ENCODE measurements at places on chromosomes 3 and 15.

- no peak for DNase-seq
These were observed 249.4 kb downstream of the LPP start for GRCh38 chr3:188403404-188403803.

DNA sequence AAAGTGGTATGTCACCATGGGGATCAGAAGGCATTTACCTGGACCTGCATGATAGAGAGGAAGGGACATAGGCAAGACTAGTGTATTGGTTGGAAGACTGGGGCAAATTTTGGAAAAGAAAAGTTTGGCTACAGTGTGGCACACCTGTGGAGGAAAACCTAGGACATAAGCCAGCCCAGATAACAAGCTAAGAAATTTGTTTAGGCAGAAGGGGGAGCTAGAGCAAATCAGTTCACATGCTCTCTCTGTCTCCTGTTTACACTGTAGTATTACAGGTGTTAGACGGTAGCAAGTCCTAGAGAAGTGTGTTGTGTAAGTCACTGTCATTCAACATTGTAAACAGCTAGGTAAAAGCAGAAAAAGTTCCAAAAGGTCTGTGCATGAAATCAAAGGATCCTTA lies 11.9 kb upstream of the ALDH1A2 start:
- peak; percentile 25 for DNase-seq

GRCh38 chr15:74263466-74263865 lies 27.3 kb downstream of the CCDC33 start:
- no peak for DNase-seq

- DNase-seq, result peak; percentile 48
These were observed at the start of gene C3orf33 for GRCh38 chr3:155805802-155806618. TSS of gene C3orf33 (minus strand) at chr3:155806278. CDS start at chr3:155806252, 26 bp downstream.

DNA sequence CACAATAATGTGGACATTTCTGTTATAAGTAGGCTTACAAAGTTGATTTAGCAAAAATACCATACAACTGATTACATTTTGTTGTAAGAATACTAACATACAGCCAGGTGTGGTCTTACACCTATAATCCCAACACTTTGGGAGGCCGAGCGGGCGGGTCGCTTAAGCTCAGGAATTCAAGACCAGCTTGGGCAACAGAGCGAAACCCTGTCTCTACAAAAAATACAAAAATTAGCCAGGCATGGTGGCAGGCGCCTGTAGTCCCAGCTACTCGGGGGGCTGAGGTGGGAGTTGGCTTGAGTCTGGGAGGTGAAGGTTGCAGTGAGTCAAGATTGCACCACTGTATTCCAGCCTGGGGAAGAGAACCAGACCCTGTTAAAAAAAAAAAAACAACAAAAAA lies 67.1 kb downstream of the DLG1 start:
- no peak for DNase-seq

DNA sequence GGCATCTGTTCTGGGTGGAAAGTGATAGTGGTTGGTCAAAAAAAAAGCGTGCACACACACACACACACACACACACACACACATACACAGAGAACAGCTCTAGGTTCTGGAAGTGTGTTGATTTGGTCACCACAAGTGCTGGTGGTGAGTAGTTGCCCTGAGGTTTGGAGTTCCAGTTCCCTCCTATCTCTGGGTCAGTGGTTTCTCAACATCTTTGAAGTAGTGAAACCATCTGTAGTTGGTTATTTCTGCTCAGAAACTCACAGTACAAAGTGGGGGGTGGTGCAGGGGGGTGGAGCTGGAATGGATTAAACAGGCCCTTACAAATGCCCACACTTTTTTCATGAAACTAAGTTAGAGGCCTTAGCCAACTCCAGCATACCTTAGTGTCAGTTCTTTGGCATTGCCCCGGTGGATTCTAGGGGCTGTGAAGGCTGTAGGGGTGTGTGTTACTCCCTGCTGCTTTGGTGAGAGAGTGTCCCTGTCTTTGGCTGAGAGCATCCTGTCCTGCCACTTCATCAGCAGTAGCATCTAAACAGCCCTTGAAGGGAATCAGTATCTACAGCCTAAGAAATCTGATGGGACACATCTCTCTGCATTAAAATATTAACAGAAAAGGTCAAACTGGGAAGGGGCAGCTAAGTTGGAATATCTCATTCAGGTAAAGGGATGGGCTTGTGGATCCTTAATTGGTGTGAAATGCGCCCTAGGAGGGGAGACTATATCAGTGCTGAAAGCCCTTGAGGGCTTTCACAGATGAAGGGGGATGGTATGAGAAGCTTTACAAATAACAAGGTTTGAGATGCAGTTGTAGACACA lies 20.6 kb downstream of the SMAD3 start:
- no peak for DNase-seq

DNA sequence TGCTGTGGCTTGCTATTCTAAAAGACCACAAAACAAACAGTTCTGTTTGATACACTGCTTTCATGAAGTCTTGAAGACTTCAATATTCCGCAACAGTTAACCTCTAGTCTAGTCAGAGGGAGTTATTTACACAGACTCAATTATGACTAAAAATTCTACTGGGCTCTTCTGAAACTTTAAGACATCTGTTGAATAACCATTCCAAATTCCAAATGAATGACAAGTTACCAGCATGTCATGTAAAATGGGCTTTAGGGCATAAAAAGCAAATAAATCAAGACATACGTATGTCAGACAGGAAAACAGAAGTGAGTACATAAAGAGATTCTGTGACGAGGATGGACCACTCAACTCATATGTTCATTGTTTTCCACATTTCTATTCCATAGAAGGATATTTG lies 93.9 kb downstream of the PLOD2 start:
- no peak for DNase-seq

- no peak for DNase-seq
These were observed 130.6 kb upstream of the CGNL1 start for GRCh38 chr15:57245714-57246113.

DNA sequence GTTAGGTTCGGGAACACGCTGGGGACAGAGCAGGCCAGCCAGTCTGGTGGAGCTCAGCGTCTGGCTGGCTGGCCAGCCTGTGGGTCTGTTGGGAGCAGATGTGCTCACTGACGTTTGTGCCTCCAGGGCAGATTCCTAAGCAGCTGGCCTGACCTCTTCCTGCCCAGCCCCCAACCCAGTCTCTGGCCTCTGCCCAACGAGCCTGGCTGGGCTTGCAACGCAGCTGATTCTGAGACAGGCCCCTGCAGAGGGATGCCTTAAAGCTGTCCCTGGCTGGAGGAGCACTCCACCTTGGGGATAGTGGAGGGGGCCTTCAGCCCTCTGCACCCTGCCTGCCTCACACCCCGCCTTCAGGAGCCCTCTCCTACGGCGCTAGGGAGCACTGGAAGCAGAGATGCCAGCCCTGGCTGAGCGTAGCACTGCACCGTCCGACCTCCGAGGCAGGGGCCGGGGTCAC lies 46.0 kb downstream of the KLF13 start:
- DNase-seq, result no peak

DNA sequence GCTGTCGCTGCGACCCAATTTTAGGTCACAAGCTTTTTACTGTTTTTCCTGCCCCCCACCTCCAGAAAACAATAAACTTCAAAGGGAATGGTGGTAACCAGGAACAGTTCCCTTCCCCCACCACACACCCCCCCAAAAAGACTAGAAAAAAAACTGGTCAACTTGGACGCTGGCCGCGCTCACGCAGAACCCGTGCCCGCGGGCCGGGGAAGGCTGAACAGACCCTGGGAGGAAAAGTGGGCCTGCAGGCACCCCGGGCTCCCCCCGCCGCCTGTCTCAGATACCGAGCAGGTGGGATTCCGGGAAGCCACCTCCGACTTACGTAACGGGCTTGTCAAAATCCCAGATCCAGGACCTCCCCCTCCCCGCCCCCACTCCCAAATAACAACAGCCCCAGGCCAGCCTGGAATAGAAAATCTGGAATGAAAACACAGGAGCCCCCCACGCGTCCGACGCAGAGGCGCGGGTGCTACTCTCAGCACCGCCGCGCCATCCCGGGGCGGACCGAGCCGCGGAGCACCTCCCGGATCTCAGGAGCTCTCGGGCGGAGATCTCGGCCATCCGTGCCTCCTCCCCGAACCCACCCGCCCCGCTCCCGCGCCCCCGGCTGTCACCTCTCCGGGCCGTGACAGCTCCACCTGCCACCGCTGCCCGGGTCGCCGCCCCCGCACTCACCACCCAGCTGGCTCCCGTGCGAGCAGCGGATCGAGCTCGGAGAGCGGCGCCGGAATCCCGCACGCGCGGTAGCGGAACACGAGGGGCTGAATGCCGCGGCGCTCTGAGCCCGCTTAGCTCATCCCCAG lies 557 bp downstream of the DENND4A start:
- peak; percentile 70 for DNase-seq

DNA sequence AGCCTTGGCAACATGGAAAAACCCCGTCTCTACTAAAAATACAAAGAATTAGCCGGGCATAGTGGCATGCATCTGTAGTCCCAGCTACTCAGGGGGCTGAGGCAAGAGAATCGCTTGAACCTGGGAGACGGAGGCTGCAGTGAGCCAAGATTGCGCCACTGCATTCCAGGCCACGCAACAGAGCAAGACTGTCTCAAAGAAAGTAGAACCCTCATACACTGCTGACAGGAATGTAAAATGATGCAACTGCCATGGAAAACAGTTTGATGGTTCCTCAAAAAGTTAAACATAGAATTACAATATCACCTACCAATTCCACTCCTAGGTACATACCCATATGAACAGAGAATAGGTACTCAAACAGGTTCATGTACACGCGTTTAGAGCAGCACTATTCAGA lies 158.9 kb downstream of the TBC1D5 start:
- DNase-seq, result no peak

DNA sequence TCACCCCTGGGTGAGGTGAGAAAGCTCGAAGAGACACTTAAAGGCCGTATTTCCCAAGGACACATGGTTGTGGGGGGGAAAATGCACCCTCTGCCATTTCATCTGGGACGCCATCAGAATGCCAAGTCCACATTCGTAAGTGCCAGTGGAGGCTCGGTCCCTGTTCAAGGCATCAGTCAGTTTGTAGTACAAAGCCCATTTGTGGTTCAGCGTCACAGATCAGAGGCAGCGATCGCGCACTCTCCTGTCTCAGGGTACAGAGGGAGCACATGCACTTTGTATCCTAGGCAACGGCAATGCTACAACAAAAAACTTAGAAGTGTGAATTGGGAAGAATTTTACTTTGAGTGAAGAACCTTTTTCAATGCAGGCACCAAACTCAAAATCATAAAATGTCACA lies 27.2 kb downstream of the SEMA6D start:
- no peak for DNase-seq

GRCh38 chr3:14570089-14570488 lies 29.9 kb upstream of the GRIP2 start:
- no peak for DNase-seq

- no peak for DNase-seq
These were observed 68.4 kb downstream of the MINDY2 start for GRCh38 chr15:58839485-58839884.

DNA sequence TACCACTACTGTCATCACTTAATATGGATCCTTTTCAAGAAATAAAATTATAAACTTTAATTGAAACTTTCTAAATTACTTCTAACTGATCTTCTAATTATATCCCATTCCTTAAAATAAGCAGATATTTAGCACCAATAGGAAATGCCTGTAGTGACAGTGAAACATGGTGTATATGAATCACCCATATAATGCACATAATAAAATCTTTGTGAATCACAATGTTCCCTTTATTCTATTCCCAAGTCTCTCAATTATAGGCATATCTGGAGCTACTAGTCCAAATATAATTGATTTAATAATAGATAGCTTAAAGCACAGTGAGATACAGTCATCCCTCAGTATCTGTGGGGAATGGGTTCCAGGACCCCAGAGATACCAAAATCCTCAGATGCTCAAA lies 490.3 kb downstream of the NLGN1 start:
- no peak for DNase-seq

- no peak for DNase-seq
These were observed 71.2 kb downstream of the FAM43A start for GRCh38 chr3:194756791-194757325.

DNA sequence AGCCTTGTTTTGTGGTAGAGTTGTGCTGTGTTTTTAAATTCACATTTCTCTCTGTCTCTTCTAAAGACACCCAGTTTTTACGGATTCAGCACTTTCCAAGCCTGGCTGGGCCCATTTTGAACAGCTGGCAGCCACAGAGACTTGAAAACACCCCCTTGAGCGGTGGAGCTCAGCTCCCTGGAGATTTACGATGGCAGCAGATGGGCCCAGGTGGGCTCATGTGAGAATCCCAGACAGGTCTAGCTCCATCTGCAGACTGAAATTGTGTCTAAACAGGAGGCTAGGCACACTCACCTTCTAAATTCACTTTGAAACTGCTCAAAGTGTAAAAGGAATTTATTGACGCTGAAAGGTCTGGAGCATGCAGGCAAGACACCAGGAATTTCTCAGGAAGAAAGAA lies 232.0 kb upstream of the HES1 start:
- no peak for DNase-seq
